Naive thymus-derived CD8-positive, alpha-beta T cell (primary cell): ENCODE measurements at places on chromosomes 13 and 19.

DNA sequence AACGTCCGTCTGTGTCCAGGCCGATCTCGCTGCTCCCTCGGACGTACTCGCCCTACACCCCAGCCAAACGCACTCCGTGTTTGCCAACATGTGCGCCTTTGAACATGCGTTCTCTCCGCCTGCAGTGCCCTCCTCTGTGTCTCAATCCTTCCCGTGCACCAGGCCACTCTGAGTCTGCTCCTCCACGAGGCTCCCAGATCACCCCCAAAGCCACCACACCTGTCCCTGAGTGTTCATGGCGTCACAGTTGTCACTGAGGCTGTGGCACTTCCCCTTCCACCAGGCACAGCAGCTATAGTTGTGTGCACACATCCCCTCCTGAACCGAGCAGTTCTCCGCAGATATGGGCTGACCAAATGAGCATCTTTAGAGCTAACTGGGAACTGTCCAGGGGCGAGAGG, 35.6 kb downstream of the RASA3 start:
- DNase-seq = no peak

DNA sequence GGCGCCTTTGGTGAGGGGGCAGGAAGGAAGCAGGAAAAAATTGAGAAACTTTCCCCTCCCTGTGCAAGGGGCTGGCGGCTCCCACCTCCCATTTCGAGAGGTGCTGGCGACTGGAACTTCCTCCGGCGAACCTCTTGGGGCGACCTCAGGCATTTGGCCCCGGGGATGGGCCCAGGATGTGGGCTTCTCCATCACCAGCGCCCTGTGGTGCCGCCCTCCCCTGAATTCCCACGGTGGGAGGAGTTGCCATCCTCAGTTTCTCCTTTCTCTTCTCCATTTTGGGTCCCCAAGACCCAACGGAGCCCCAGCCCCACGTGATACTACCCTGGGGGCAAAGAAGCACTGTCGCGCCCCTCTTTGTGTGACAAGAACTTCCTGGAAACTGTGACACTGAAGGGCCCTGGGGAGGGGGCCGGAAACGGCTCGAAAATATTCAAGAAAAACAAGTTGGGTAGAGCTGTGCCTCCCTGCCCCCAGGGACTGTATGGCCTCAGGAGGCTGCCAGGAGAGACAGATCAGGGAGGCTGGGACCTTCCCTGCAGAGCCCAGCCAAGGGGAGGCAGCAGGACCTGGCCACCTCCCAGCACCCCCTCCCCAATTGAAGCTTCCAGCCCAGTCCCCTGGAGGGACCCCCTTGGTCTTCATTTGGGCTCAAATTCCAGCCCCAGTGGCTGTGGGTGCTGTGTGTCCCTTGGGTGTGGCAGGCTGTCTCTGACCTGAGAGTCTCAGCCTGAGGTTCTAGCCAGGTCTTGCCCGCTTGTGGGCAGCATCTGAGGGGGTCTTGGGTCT, 16.2 kb upstream of the AP1M2 start:
- peak; percentile 86 for DNase-seq

- DNase-seq = no peak
These were observed 66.8 kb downstream of the FNDC3A start for GRCh38 chr13:49042476-49042875.

DNA sequence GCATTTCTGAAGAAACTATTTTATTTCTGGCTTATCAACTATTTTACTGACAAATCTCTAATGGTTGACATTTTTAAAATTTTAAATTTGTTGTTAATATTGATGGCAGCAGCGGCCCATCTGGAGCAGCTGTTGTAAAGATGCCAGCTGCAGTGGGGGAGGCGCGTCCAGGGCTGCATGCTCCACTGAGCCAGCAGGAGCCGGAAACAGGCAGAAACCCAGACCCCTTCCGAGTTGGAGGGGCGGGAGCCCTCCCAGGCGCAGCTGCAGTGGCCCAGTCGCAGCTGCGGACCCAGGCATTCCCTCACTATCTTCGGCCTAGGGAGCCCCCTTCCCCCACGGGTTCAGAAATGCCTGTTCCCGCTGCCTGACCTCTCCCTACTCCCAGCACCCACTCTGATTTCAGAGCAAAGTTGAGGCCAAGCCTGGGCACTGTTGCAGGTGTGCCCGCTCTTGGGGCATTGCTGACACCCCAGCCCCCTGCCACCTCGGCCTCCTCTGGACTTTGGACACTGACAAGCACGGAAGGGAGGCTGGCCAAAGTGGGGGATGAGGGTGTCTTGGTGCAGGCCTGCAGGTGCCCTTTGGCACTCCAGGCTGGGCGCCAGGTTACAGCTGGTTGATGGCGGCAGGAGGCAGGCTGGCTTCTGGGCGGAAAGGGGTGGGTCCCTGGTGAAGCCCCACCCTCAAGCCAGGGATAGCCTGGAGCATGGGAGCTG, 69.2 kb downstream of the PIBF1 start:
- no peak for DNase-seq

DNA sequence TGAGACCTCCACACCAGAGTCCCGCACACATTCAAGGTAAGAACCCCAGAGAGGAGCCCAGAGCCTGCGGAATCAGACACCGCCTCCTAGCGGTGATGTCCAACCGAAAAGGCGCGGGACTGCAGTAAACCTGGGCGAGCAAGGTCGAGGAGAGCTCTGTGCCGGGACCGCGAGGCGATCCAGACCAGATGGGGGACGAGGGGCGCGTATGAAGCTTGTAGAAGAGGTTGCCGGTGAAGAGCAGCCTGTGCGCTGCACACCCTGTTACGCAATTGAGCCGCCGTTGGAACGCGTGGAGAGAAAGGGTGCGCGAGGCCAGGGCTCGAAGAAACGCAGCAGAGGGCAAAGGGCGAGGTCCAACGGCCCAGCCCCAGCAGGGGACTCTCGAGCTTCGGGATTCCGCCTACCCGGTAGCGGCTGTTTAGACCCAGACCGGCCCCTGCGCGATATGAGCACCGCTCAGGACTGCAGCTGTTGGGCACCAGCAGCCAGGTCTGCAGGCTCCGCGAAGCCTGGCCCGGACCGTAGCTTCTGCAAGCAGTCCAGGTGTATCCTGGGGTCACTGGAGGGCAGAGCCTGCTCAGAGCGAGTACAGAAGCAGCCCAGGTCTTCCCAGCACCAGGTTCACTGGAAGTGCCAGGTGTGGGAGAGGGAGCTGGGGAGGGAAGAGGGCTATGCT, 65.9 kb upstream of the ZNF599 start:
- peak; percentile 22 for DNase-seq

- no peak for DNase-seq
These were observed 116.2 kb upstream of the FREM2 start for GRCh38 chr13:38570706-38571105.

- DNase-seq = no peak
These were observed 38.8 kb downstream of the CHST8 start for GRCh38 chr19:33660410-33661124.

GRCh38 chr19:30884146-30884812, 465.0 kb downstream of the TSHZ3 start:
- no peak for DNase-seq

DNA sequence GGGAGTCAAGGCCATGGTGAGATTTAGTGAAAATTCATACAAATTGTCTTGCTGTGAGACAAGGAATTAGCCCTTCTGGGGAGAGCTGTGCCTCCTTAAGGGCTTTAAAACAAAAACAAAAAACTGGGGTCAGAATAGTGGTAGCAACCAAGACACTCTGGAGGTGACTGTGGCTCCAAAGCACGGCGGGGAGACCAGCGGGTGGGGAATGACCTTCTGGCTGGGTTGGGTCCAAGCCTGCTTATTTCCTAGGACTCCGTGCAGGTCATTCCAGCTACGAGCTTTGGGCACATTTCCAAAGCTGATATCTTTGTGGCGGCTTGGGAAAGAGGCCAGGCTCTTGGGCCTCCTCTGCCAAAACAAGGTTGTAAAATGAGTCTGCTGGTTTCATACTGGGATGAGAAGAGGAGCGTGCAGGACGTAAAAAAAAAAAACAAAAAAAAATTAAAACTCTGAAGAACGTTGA, 348.3 kb downstream of the UQCRFS1 start:
- no peak for DNase-seq

GRCh38 chr19:3480383-3481091, at the start of gene SMIM24:
Gene SMIM24, minus strand, starts transcription at chr19:3480525. Its CDS starts 62 bp downstream, at chr19:3480463.
- no peak for DNase-seq

- peak; percentile 71 for DNase-seq
These were observed 1.3 kb upstream of the FFAR1 start for GRCh38 chr19:35346193-35347052.

DNA sequence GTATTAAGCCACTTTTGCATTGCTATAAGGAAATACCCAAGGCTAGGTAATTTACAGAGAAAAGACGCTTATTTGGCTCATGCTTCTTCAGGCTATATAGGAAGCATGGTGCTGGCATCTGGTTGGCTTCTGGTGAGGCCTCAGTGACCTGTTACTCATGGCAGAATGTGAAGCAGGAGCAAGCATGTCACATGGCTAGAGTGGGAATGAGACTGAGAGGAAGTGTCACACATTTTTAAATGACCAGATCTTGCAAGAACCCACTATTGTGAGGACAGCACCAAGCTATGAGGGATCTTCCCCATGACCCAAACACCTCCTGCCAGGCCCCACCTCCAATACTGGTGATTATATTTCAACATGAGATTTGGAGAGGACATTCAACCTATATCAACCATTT, 25.7 kb upstream of the IGFL4 start:
- no peak for DNase-seq

DNA sequence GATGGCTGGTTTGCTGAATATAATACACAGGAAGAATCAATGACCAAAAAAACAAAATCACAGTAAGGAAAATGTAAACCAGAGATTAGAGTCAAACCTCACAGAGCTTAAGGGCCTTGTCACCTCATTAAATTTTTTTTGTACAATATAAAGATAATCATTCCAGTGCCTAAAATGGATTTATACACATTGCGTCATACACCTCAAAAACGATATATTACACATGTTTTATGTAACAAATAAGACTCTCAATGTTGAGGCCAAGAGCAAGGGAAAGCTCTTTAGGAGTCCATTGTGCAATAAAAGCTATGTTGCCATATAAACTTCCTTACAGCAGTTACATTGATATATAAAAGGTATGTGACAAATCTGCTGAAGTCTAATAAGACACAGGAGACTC, 856.7 kb upstream of the SLITRK1 start:
- DNase-seq = no peak

GRCh38 chr13:29457299-29457698, 138.2 kb downstream of the SLC7A1 start:
- no peak for DNase-seq

- no peak for DNase-seq
These were observed 47.2 kb downstream of the TM9SF2 start for GRCh38 chr13:99548448-99548847.

GRCh38 chr13:98740131-98740530, 12.3 kb downstream of the SLC15A1 start:
- DNase-seq = no peak

- no peak for DNase-seq
These were observed 42.5 kb upstream of the F7 start for GRCh38 chr13:113063091-113063491.

- DNase-seq = no peak
These were observed 1034.8 kb downstream of the PCDH17 start for GRCh38 chr13:58666331-58666730.

- DNase-seq = no peak
These were observed 88.0 kb downstream of the PCCA start for GRCh38 chr13:100176801-100177400.

- no peak for DNase-seq
These were observed 1.7 kb downstream of the CYP2A13 start for GRCh38 chr19:41089959-41090358.

DNA sequence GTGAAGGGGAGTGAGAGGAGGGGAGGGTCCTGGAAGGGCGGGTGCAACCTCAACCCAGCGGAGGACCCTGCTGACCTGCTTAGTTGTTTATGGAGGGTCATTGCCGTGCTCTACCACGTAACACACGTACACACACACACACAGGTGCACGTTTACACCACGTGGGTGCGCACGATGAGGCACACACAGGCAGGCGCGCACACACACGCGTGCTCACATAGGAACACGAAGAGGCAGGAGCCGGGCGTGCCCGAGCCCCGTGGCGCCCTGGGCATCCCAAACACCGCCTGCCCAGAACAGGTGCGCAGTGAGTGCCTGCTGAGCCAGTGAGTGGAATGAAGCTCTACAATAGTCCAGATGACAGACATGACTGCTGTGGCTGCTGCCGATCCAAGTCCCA, 11.2 kb upstream of the MADCAM1 start:
- no peak for DNase-seq

GRCh38 chr19:6063576-6064335, 46.5 kb downstream of the RFX2 start:
- no peak for DNase-seq

DNA sequence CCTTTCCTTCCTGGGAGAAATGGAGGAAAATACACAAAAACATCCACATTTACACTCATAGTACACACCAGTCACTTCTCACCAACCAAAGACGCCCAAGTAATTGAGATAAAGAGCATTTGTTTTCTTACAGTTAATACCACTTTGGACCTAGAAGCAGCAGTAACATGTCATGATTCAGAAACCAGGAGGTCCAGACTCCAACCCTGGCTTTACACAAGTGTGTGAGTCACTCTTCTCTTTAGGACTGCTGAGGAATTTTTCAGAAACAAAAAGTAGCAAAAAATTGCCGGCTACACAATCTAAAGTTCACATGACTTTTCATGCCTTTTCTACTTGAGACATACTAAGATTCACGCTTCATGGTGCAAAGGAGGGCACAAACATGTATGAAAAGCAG, 42.1 kb downstream of the TUBGCP3 start:
- no peak for DNase-seq

GRCh38 chr19:36577271-36577996, 4.3 kb upstream of the ZNF529 start:
- DNase-seq = no peak

DNA sequence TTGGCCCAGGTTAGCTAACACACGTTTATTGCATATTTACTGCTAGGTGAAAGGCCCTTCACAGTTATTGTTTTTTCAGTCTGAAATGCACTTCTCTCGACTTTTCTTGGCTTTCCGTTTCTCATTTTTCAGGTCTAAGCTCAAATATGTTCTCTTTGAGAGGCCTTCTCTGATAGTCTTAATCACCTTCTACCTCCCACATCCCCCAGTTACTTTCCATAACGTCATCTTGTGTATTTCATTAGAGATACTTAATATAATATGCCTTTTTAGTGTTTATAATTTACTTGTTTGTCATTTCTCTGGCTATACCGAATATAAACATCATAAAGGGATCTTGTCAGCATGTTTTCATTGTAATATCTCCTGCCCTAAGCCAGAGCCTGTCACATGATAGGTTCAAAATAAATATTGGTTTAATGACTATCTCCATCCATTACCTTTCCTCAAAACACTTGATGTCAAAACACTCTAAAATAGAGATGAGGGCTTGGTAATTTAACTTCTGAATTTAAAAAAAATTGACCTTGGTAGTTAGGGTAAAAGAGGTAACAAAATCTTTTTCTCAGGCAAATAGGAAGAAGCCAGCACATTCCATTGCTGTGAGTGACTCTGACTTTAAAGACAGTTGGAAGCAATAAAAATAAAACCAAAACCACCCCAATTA, 168.6 kb upstream of the RFC3 start:
- no peak for DNase-seq
